ENCODE measurements at places on chromosomes 4 and X.

GRCh38 chr4:12924253-12924652, 559.9 kb downstream of the RAB28 start:
- no peak for DNase-seq
- H3K27ac ChIP-seq, result no peak overlapping the region
- no peak overlapping the region for H3K4me3 ChIP-seq
- no peaks in the 10 kb centered on the region for H3K27me3 ChIP-seq
- no peaks in the 10 kb centered on the region for H3K4me1 ChIP-seq

DNA sequence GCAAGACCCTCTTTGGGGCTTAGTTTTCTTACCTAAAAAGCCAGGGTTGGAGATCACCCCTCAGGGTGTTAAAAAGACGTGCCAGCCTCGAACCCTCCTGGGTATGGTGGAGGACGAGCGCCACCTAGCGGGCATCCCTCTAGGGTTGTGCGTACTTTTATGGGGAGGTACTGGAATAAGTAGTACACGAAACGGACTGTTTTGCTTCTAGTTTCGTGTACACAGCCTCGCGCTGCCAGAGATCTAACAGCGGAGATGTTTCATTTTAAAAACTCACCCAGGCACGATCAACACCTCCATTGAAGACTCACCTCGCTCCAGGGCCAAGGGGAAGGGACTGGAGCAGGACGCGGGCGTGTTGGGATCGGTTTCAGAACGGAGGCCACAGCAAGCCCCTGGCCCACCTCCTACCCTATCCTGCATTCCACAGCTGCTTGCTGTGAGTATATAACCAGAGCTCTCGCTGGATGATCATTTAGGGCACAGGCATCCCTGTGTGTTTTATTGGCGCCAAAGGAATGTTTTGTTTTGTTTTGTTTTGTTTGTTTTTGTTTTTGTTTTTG, 4.8 kb upstream of the NKX3-2 start:
- H3K36me3 ChIP-seq, result peaks cover 13% of the 10 kb centered on the region
- H3K27me3 ChIP-seq, result peaks cover 68% of the 10 kb centered on the region
- peak; percentile 90 for DNase-seq
- peaks cover 28% of the 10 kb centered on the region for H3K4me1 ChIP-seq

- H3K4me1 ChIP-seq, result peaks cover 9% of the 10 kb centered on the region
- H3K36me3 ChIP-seq, result no peaks in the 10 kb centered on the region
- no peak for DNase-seq
Measured at GRCh38 chrX:48591255-48591791, 6.0 kb upstream of the WDR13 start.

DNA sequence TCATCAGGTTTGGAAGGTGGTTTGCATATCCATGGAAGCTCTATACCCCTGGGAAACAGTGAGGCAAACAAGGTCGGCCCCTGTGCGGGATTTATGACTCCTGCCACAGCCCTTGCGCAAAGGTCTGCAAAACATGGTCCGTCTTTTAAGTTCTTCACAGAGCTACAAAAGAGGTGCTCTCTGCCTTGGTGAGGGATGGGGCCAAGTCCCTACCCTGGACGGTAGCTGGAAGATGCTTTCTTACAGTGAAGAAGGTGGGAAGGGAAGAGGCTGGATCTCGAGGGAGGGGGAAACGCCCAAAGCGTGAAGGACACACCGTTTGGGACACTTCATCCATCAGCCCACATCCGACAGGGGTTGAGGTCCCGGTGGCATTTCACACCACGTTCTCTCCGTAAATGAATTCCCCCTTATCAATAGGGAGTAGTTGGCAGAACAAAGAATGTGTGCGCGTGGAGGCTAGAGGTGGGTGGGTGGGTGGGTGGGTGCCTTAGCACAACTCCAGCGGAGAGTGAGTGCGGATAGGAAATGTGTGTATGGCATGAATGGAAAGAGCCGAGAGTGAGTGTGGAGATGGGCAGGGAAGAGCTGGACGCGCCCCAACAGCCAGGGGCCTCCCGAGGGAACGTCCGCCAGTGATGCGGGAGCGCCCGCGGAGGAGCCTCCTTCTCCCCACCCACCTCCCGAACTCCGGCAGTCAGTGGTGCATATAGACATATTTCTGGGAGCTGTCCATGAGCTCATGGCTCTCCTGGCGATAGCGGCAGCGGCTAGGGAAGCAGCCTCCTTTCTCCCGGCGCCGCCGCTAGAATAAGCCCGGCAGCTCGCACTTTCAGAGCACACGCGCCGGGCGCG, 68.3 kb downstream of the LARP7 start:
- H3K4me3 ChIP-seq, result peak overlapping the region; percentile 77
- H3K27ac ChIP-seq, result no peak overlapping the region
- peaks cover 3% of the 10 kb centered on the region for H3K36me3 ChIP-seq
- peak; percentile 20 for DNase-seq
- H3K4me1 ChIP-seq, result peaks cover 18% of the 10 kb centered on the region

- peaks cover 17% of the 10 kb centered on the region for H3K36me3 ChIP-seq
- H3K4me1 ChIP-seq, result no peaks in the 10 kb centered on the region
- H3K27me3 ChIP-seq, result no peaks in the 10 kb centered on the region
- no peak overlapping the region for H3K27ac ChIP-seq
Measured at GRCh38 chr4:119525005-119525749, 103.4 kb downstream of the PDE5A start.

- DNase-seq, result no peak
- peaks cover 32% of the 10 kb centered on the region for H3K4me1 ChIP-seq
- H3K27me3 ChIP-seq, result no peaks in the 10 kb centered on the region
- H3K4me3 ChIP-seq, result no peak overlapping the region
Measured at GRCh38 chr4:107996949-107997788, 7.5 kb downstream of the HADH start.

DNA sequence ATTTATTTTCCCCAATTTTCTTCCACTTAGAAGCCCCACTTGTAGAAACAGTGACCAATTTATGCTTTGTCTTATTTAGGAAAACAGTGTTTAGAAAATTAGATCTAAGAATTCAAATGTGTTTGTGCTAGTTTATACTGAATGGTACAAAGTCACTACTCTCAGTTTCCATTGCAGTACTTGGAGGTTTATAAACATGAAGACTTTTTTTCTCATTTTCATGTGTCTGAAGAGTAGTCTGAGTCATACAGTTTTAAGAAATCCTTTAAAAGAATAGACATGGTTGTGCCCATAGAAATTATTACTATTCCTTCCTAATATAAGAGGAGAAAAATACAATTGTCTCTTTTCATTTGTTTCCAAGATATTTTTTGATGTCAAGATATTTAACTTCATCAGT, 458.7 kb downstream of the NAF1 start:
- no peak overlapping the region for H3K4me3 ChIP-seq
- no peak overlapping the region for H3K27ac ChIP-seq
- H3K4me1 ChIP-seq, result no peaks in the 10 kb centered on the region

GRCh38 chr4:42345962-42346544, 51.2 kb upstream of the SHISA3 start:
- H3K4me3 ChIP-seq, result no peak overlapping the region
- no peaks in the 10 kb centered on the region for H3K27me3 ChIP-seq
- H3K36me3 ChIP-seq, result no peaks in the 10 kb centered on the region
- no peak overlapping the region for H3K27ac ChIP-seq
- DNase-seq, result no peak
- no peaks in the 10 kb centered on the region for H3K4me1 ChIP-seq

- DNase-seq, result no peak
- no peaks in the 10 kb centered on the region for H3K27me3 ChIP-seq
- no peaks in the 10 kb centered on the region for H3K4me1 ChIP-seq
- no peaks in the 10 kb centered on the region for H3K36me3 ChIP-seq
- H3K27ac ChIP-seq, result no peak overlapping the region
Measured at GRCh38 chrX:119970574-119970973, 27.0 kb upstream of the NKAP start.

DNA sequence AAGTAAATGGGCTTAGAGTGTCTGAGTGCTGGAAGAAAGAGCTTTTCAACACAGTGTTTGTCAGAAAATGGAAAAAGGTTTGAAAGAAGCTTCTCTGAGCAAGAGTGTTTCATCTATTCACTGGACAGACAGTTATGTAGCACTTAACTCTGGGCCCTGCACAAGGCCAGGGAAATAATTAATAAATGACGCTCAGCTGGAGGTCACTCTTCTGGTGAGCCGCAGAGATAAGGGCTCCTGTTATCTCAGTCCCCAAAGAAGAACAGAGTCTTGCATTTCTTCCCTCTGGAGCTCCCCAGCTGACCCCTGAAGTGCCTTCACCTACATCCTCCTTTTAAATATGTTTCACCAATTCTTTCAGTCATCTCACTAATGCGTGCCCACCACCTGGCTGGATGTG, 90.4 kb downstream of the SLC16A2 start:
- DNase-seq, result no peak
- no peaks in the 10 kb centered on the region for H3K36me3 ChIP-seq
- H3K4me1 ChIP-seq, result no peaks in the 10 kb centered on the region

All from activated naive CD4-positive, alpha-beta T cell treated with anti-CD3 and anti-CD28 coated beads, Interleukin-2, amount 10 ng/mL, durations not matched to agents 7 days and 5 days (primary cell).